Eye (tissue), 1 donor: ENCODE measurements at places on chromosomes 3 and 15.

- DNase-seq = peak; percentile 3
Measured at GRCh38 chr3:103644450-103644849, 1209.6 kb downstream of the ZPLD1 start.

DNA sequence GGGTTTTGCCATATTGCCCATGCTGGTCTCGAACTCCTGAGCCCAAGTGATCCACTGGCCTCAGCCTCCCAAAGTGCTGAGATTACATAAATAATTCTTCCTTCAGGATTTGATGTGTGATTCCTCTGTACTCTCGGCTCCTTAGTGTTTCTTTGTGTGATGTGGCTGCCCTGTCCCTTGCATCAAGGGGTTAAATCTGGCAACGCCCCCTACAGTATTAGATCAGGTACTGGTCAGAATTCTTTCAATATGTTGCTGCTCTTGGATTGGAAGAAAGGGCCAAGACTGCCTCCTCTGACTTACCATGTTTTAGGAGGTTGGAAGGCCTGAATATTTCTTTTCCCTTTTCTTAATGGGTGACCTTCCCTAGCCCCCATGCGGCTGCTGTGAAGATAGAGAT is 390.6 kb upstream of the WNT5A start:
- DNase-seq = no peak

- no peak for DNase-seq
Measured at GRCh38 chr15:51117270-51117669, 22.6 kb upstream of the TNFAIP8L3 start.

DNA sequence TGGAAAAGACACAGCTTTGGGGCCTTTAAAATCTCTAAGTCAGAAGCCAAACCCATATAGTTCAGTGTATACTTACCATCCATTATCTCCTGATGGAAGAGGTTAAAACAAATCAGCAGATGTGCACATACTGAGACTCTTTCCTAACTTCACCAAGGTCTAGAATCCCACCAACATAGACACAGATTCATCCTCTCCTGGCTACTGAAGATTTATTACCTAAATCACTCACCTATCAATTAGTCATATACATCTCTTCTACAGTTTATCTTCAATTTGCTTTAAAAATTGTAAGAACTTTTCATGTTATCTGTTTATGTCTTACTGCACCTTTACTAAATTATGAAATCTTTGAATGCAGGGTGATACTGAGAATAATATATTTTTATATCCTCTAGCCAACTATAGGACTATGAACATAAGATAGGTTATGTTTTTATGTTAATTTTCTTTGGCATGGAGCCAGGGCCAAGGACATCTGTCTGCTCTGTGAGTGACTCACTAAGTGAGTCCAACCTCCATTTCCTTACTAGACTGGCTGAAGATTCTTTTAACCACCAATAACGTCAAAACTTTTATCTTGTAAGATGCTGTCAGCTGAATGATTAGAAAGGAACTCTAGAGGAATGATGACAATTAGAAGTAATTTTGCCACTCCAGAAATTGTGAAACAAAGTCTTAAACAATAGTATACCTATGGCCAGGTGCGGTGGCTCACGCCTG is 397.6 kb downstream of the FOXP1 start:
- no peak for DNase-seq

- DNase-seq = no peak
Measured at GRCh38 chr3:125957674-125958510, 11.1 kb upstream of the ROPN1B start.

DNA sequence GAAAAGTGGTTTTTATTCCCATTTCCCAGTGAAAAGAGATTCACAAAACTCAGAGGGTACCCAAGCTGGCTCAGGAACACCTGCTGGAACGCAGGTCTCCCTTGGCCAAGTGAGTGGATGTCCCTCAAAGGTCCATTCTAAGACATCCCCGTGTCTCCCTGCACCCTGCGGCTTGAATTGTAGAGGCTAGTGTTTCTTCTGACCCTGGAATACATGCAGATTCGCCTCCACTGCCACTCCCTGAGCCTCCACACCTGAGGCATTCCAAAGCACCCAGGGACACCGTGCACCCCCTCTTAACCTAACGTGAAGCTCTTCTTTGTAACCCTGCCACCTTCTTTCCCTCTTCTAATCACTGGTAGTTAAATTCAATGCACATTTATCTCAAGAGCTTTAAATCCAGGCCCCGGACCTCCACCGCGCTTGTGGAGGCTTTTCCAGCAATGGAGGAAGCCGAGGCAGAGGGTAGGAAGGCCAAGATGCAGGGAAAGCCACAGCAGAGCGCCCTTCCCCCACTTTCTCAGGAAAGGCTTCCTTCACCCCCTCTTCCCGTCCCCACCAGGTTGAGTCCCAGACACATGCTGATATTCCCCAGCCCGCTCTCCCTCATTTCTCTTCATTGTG is 590 bp upstream of the ITGA11 start:
- no peak for DNase-seq

- DNase-seq = peak; percentile 63
Measured at GRCh38 chr3:198079771-198080520, 119.9 kb downstream of the LMLN start.

- no peak for DNase-seq
Measured at GRCh38 chr3:101253396-101253795, 67.0 kb downstream of the IMPG2 start.

- peak; percentile 72 for DNase-seq
Measured at GRCh38 chr3:66036586-66037148, 2.1 kb downstream of the MAGI1 start.

DNA sequence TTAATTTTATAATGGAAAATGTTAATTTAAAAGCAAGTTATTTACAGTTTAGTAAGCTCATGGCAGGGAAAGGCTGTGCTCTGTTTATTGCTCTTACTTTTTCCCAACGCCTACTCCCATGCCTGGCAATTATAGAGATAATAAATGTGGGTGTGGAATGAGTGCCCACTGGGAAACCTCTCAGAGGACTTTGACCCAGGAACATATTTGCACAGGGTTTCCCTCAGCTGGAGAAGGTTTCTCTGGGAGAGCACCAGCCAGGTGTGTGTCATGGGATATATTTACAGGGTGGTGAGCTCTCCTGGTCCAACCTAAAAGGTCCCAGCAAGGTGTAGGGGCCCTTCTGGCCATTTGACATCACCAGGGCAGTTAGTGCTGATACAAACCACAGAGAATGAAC is 27.9 kb downstream of the ZNF710 start:
- no peak for DNase-seq

GRCh38 chr3:6089780-6090179 is 771.1 kb upstream of the GRM7 start:
- no peak for DNase-seq

DNA sequence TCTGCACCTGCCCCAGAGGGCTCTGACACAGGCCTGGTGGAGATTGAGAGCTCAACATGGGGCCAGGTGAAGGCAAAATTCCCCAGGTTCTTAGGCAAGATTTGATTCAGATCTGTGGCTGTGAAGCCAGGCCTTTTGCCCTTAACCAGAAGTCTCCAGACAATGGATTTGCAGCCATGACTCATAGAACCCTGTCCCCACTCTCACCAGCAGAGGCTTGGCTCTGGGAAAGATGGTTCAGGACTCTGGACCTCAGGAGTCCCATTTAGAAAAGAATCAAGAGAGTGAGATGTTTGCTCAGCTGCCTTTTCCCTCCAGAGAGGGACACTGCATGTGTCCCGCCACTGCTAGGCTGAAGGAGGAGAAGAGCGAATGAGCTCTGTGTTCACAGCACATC is 361.4 kb upstream of the ICE2 start:
- no peak for DNase-seq

- DNase-seq = no peak
Measured at GRCh38 chr3:187921391-187922074, 176.3 kb upstream of the BCL6 start.

- no peak for DNase-seq
Measured at GRCh38 chr3:128294999-128295468, 141.8 kb downstream of the EEFSEC start.

GRCh38 chr3:106190296-106190695 is 321.5 kb upstream of the CBLB start:
- no peak for DNase-seq

DNA sequence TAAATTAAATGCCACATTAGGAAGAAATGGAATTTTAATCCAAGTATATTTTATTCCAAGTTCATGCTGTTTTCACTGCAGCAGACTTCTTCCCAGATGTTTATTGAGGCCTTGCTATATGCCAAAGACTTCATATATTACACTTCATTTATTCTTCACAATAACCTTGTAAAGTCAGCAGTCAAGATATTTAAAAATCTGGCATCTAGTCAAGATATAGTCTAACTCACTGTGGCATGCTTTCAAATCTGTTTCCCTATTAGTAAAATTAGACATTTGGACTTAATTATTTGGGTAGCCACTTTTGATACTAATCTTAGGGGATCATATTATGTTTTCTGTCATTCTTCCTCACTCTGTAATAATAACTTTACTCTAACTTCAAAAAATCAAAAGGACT is 81.5 kb upstream of the VGLL3 start:
- DNase-seq = no peak

GRCh38 chr3:4523710-4524698 is 30.9 kb downstream of the ITPR1 start:
- DNase-seq = no peak

- DNase-seq = peak; percentile 89
Measured at GRCh38 chr15:64686130-64686735, 89.2 kb downstream of the RBPMS2 start.

DNA sequence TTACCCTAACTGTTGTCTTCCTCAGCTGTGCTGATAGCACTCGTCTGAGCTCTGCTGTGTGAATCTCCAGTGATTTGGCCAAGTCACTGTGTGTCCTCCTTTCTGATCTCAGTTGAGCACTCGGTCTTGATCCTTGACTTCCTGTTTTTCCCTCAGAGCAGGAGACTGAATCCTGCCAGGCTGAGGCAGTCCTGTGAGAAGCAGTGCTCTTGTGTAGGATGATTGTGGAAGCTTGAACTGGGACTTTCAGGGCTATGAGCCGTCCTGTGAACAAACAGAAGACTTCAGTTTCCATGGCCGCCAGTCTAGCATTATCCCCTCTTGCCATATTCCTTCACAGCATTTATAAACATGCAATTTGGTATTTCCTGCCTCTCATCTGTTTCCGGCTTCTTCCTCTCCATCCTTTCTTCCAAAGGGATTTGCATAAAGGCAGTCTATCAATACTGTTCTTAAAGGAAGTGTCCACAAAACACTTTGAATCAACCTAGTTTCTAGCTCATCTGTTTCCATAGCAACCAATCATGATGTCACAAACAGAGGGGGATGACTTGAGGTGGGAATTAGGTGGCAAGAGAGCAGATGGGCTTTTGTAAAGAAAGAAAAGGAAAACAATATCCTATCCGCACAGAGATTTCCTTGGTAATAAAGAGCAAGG is 237.2 kb downstream of the AGBL1 start:
- peak; percentile 18 for DNase-seq

GRCh38 chr15:31437686-31438085 is 111.1 kb downstream of the KLF13 start:
- no peak for DNase-seq

GRCh38 chr15:60124460-60125070 is 120.5 kb downstream of the FOXB1 start:
- DNase-seq = no peak

DNA sequence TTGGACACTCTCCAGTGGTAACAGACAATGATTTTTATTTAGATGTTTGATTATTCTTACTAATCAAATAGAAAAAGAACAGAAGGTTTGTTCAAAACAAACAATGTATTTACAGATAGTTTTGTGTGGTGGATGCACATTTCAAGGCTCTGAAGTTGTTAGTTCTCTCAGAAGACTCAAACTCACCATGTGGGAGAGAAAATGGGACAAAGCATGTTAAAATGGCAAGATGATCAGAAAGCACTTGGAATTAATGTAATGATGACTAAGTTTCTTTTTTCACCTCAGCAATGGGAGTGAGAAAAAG is 450.5 kb upstream of the KCNMB2 start:
- DNase-seq = no peak

DNA sequence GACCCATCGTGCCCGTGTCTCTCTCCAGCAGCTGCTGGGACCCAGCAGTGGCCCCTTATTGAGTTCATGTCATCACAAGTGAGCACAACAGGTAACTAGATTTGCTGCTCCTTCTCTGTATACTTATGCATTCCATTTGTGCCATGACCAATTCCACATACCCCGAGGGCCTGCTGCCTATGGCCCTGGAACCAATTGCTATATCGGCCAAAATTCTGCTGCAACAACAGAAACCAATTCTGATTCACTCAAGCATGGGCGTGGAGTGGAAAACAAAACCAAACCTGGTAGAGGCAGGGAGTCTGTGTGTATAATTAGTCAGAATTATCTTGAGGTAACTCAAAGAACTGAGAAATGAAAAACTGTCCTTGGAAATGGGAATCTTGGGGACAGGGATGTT is 516.6 kb downstream of the EPHB1 start:
- no peak for DNase-seq

DNA sequence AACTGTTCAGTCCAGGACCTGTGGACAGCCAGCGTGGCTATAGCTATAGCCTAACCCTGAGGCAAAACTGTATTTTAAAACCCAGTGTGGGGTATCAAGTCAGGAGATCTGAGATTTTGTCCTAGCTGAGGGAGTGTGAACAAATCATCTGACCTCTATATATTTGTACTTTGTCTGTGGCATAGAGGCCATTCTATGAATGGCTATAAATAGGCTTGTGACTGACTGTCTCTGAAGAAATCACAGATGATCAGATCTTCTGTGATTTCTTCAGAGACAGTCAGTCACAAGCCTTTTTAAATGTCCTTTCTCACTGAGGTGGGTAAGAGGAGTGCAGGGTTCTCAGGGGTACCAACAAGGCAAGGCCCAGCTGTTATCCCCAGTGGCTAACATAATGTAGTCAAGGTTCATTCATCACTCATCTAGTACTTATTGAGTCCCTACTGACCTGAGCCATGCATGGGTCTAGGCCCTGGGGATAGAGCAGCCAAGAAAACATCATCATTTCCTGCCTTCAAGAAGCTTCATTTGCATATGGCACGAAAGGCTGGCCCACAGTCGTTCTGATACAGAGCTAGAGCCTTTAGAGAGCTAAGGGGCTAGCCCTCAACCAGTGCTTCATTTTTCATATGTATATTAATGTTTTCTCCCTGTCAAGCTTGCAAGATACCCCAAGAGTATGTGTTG is 53.3 kb downstream of the TIPARP start:
- DNase-seq = no peak

- DNase-seq = peak; percentile 93
Measured at GRCh38 chr15:63610209-63610841, 13.1 kb downstream of the FBXL22 start.

DNA sequence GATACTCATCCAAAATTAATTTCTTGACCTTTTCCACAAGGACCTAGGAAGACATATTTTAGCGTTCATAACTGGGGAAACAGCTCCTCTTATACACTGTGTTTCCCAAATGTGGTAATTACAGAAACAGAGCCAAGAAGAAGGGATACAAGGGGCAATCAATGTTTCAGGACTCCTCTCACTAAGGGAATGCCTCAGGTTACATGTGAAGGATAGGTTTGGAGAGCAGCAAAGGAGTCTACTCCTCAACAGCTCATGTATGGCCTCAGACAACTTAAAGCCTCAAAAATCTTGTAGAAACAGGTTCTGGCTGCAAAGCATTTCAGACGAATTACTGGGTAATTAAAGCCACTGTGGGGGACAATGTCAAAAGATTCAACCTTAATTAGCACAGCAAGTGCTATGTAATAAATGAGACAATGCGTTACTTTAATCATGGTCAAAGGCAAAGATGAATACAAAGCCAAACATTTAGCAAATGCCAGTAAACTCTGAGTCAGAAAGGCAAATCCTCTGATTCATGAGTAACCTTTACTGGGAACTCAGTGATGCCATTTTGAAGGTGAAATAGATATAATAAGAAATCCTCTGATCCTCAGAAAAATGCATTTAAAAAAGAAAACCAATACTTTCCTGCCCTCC is 1111.2 kb downstream of the TUSC7 start:
- DNase-seq = no peak

GRCh38 chr3:63351159-63352007 is 73.3 kb downstream of the SYNPR start:
- DNase-seq = peak; percentile 96
